ENCODE measurements at places on chromosomes 4 and X.

DNA sequence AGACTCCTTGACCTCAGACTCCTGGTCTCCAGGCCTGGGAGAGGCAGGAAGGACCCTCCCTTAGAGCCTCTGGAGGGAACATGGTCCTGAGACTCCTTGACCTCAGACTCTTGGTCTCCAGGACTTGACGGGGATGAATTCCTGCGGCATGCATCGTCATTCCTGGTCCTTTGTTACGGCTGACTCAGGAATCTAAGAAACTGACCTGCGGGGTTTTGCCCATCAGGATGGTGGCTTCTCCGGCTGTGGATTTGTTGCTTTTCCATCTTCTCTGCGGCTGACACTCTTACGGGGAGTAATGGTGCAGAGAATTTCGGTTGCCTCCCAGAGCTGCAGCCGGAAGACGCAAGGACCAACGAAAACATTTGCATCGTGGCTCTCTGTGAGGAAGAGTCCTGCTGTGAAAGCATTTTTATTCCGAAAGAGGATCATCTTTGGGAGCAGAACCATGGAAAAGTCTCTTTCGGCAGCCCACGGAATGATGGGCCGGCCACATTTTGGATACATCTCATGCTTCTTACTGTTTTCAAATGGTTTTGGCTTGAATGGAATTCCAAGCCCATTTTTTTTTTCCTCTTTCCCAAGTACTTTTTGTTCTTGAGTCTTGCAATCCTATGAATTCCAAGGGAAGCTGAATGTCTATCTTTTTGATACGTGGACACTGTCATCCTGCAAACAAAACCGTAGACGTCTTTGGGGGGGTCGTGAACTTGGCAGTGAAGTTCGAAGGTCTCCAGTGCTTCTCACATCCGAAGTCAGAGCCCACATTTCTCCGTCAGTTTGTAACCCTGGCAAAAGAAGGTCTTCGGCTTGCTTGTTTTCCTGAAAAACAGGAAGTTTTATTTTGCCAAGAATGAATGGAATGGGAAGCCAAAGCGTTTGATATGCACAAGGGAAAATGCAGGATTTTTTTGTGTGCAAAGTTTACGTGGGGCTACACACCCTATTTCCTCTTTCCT lies 36.5 kb downstream of the SHOX start:
- no peak for DNase-seq

DNA sequence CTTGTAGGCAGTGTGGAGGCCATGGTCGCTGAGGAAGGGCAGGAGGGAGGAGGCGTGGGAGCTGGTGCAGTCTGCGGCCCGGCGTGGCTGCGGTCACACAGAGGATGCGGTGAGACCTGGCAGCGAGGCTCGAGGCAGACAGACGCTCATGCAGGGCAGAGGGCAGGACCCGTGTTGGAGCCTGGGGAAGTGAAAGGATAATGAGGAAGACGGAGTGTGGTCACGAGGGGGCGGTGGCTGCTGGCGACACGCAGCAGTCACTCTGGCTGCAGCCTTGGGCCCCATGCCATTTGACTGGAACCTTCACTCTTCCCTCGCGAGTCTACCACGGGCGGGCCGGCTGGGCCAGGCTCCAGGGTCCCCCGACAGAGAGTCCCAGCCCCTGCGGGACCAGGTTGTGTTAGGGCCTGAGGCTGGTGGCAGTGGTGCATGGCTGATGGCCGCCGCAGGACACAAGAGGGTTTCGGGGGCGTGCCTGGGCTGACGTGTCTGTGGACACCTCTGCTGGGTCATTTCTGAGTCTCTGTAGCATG lies 68.8 kb upstream of the HGFAC start:
- no peak for DNase-seq

DNA sequence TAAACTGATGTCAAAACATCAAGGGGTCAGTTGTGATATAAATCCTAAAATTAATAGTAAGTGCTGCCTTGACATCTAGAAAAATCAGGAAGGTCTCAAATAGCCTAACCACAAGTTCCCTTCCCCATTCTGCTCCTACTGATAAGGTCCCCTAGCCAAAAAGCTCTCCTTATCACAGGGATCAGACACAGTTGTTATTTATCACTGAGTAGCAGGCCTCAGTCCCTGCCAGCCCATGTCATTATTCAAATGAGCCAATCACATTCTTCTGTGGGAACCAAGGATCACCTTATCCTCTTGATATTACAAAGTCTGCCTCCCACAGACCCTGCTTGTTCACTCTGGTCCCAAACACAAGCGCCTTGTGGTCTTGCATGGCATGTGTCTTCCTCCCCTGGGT lies 23.3 kb upstream of the TMEM255A start:
- no peak for DNase-seq

DNA sequence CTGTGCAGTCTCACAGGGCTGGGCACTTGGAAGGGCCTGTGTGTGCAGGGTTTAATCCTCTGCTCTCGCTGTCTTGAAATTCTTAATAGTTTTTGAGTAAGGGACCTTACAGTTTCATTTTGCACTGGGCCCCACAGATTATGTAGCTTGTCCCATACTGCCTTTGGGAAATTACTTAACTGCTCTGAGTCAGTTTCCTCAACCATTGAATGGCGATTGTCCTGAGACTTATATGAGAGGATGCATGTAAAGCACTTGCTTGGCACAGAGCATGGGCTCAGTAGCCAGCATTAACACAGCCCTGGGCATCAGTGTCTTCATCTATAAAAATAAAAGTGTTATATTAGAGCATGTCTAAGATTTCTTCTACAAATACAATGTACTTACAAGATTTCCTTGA lies 55.8 kb downstream of the CLCN5 start:
- DNase-seq: no peak

DNA sequence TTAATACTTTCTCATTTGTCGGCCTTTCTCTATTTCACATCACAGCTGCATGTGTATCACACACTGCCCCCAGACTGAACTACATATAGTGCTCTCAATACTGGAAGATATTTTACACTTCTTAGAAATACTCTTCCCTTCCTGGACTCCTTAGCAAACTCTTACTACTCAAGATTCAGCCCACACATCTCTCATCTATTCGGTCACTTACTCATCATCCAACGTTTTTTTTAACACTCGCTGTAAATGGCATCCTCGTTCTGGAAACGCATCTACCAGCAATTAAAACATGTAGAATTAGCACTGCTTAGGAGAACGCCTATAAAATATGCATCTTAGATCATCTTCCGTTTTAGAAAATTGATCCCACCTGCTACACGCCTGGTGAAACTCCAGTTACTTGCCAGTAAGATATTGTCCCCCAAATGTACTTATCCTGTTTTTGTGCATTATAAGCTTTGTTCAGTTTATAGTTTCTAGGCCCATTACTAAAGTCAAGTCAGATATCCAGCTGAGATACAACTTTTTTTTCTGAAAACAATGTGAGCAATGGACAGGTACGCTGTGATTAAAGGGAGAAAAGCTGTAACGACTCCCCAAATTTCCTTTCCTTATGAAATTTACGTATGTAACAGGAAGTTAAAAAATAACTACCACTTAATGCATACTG lies 1.0 kb downstream of the LRP2BP start:
- DNase-seq: no peak

DNA sequence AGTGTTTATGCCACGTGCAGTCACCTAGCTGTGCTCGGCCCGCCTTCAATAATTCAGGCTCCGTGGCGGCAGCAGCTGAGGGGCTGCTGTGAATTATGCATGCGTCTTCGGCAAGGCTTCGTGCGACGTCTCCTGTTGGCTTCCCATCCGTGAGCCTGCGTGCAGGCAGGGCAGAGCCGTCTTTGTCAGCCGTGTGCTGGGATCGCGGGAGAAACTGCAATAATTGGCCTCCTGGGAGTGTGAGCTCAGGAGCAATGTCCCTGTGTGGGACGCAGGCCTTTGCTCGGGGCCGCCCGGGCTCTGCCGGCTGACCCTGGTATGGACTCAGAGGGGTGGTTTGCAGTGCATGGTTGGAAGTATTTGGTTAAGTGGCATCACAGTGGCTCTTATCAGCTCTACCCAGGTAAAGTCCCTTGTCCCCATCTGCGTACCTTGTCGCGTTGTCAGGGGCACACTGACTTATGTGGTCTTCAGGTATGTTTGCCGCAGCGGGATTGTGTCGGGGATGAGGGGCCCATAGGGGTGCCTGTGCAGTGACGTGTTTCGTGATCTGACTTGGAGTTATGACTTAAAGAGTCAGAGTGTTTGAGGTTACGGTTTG lies 34.5 kb upstream of the HGFAC start:
- DNase-seq: no peak

- no peak for DNase-seq
Measured at GRCh38 chr4:165680821-165681220, 192.2 kb upstream of the TLL1 start.

DNA sequence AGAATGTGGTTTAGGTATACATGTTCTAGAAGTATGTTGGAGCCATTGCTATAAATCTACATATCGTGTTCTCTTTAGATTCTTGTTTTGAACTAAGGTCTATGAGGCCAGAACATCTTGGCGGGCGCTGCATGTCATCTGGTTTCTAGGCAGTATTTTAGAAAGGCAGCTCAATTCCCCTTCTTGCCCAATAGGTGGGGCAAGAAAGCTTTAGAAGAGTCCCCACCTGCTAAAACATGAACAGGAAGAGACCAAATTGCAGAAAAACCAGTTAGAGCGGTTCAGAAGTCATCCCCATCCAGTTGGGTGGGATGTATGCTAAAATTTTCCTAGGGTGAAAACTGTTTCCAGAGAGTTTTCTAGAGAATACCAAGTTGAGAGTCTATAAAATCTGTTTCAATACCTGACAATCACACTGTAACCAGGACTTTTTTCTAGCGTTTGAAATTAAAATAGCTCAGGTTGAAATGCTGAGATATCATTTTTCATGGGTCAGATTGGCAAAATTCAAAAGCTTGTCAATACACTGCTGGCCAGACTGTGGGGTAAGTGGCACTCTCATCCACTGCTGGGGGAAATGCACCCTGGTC lies 17.5 kb upstream of the SH3KBP1 start:
- peak; percentile 32 for DNase-seq

DNA sequence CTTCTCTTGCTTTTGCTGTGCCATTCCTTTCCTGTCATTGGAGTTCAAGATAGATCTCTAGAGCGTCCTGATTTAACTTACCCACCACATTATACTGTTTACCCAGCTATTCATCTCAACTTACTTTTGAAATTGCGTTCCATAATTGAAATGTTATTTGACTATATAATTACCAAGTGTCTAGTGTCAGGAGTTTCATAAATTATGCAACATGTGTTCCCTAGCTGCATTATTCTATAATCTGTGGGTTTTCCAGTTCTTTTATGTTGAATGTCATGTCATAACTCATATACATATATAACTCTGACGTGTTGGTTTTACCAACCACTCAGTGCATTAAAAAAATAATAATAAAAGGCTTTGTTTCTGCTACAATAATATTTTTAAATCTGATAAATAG lies 285.9 kb upstream of the ARSJ start:
- no peak for DNase-seq

DNA sequence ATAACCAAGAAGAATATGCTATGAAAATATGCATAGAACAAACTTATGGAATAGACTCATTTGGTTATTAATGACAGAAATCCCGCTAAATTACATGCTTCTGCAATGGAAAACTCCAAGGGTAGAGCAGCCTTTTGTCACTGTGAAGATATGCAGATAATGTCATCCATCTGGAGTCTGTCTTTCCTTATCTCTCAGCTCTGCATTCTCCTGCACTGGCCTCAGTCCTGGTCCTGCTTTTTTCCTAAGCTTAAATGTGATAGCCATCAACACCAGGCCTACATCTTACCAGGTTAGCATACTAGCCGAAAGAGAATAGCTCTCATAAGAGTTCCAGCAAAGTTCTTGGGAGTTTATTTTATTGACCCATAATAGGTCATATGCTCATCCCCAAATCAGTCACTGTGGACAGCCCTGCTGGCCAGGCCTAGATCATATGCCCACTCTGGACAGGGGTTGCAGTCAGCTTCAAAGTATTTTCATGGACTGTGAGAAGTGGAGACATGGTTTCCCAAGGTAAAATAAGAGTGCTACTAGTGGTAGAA lies 86.5 kb upstream of the LEF1 start:
- no peak for DNase-seq

DNA sequence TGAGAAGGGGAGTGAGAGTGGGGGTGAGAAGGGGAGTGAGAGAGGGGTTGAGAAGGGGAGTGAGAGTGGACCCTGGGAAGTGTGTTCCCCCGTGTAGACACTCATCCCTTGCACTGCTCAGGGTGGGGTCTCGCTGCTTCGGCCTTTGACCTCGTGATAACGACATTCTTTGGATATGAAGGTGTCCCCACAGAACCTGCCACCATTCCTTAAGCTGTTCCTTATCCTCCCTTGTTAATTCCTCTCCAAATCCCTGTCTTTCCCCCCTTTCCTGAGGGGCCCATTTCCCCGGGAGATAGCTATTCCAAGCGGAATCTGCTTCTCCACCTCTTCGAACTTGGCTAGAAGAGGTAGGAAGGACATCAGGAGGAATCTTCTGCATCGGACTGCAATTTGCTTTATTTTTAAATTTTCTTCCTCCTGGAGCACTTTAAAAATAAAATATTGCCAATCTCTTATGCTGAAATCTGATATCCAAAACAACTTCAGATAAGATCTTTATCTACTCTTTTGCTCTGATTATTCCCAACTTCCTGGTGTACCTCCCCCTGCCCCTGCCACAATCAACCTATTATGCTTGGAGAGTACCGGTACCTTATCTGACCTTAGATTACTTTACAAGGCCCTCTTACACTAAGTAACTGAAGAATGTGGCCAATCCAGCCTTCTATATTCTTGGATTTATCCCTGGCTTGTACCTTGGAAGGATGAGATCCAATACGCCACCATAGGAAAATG lies 15.6 kb downstream of the TRIML1 start:
- DNase-seq: no peak

DNA sequence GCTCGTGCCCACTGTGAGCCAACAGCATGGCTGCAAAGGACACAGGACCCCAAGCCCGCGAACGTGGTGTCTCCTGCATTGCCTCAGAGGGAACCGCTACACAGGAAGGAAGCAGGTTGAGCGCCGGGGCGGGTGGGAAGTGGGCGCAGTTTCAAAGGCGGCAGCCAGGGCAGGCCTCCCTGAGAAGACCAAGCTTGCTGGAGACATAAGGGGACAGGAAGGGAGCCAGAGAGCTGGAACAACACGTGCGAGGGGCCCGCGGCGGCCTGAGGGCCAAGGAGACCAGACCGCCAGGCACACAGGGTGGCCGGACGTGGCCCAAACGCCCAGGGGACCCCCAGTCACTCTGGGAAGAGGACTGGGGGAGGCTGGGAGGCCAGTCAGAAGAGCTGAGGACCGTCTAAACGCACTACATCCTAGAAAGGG lies 32.0 kb downstream of the CTBP1 start:
- DNase-seq: no peak

DNA sequence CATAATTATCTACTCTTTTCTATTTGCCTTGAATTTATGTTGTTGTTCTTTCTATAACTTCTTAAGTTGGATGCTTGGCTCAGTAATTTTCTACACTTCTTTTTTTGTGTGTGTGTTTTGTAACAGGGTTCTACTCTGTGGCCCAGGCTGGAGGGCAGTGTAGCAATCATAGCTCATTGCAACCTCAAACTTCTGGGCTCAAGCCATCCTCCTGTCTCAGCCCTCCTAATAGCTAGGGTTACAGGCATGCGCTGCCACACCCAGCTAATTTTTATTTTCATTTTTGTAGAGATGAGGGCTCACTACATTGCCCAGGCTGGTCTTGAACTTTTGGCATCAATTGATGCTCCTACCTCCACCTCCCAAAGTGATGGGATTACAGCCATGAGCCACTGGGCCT lies 20.7 kb upstream of the UCHL1 start:
- DNase-seq: no peak
